Smooth muscle cell of the brain vasculature (primary cell): ENCODE measurements at places on chromosomes 1 and 21.

- DNase-seq, result no peak
These were observed 91.7 kb upstream of the PGBD5 start for GRCh38 chr1:230517786-230518185.

DNA sequence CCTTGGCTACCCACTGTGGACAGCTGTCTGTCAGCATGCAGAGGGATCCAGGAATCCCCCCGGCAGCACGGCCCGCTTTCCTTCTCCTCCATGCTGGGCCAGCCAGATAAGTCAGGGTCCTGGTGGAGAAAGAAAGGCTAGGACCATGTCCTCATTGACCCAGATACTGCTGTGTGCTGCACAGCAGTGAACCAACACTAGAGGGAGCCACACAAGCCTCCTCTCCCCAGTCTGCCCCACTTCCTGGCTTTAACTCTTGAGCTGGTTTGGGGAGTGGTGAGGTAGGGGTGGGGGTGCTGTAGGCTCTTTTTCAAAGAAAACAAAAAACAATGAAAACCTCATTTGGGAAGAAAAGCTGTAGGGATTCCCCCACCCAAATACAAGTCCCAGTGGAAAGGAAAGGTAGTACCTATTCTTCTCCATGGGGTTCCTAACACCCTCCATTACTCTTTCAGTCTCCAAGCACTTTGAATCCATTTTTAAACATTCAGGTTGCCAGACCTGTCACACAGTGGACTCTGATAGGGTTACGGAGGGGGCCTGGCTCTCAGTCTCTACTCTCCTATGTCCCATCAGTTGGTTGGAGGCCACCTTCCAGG lies 84.9 kb upstream of the CD1D start:
- no peak for DNase-seq

- peak; percentile 69 for DNase-seq
These were observed 15.0 kb downstream of the IFFO2 start for GRCh38 chr1:18941221-18942141.

GRCh38 chr1:67162954-67163353 lies 3.3 kb upstream of the IL23R start:
- no peak for DNase-seq

- no peak for DNase-seq
These were observed 167.9 kb downstream of the ASTN1 start for GRCh38 chr1:176996456-176997090.

GRCh38 chr1:3552751-3553150 lies 58.6 kb downstream of the MEGF6 start:
- no peak for DNase-seq

DNA sequence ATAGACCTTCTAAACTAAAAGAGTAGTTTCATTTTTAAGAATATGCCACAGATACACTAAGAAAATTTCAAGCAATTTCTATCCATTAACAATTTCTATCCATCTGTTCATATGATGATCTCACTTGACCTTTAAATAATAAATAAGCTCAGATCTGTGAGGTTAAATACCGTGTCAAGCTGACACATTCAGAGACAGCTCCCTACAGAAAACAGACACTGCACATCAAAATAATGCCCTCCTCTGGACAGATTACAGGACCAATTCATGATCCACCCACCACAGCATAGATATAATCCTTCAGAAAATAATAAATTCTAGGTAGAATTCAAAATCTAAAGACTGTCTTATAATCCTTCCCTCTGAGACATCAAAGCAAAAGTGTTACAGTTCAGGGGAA lies 49.4 kb upstream of the SEC16B start:
- DNase-seq, result no peak

GRCh38 chr21:46325073-46325912 lies 1.3 kb downstream of the PCNT start:
- DNase-seq, result no peak

- peak; percentile 69 for DNase-seq
These were observed 82.1 kb upstream of the CCDC190 start for GRCh38 chr1:162942916-162943559.

DNA sequence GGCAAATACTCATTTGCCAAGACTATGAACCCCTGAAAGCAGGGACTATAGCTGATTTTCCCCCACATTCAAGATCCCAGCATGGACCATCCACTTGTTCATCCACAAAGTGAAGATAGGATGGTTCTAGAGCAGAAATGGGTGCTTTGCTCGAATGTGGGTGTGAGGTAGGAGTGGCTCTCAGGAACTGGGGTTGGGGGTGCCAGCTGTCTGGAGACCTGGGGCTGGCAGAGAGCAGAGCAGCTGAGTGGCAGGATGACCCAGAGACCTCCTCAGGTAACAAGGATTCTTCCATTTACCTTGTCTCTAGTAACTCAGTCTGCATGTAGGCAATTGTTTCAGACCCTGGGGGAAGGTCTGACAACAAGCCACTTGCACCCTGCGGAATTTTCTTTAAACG lies 6.0 kb downstream of the S100A9 start:
- DNase-seq, result no peak

- DNase-seq, result no peak
These were observed 25.4 kb downstream of the GNAI3 start for GRCh38 chr1:109573785-109574184.
